Activated CD8-positive, alpha-beta memory T cell treated with anti-CD3 and anti-CD28 coated beads, Interleukin-2, amount 50 U/mL, for 48 hours (primary cell): ENCODE measurements at places on chromosomes 5 and 9.
A peak's percentile ranks its signal among the peaks of the same experiment; 100 is the strongest.

- DNase-seq: no peak
Measured at GRCh38 chr5:132083071-132083678, 9.6 kb downstream of the CSF2 start.

- DNase-seq: no peak
Measured at GRCh38 chr9:87167582-87167981, 220.3 kb upstream of the GAS1 start.

GRCh38 chr5:88660264-88660946 lies 222.6 kb downstream of the MEF2C start:
- DNase-seq: no peak

GRCh38 chr5:633501-633955 lies 21.4 kb downstream of the CEP72 start:
- no peak for DNase-seq

- DNase-seq: no peak
Measured at GRCh38 chr9:125908136-125908535, 161.0 kb downstream of the PBX3 start.

GRCh38 chr9:99259231-99259918 lies 37.3 kb downstream of the SEC61B start:
- peak; percentile 62 for DNase-seq

- no peak for DNase-seq
Measured at GRCh38 chr9:135488527-135488926, 8.9 kb downstream of the PPP1R26 start.

DNA sequence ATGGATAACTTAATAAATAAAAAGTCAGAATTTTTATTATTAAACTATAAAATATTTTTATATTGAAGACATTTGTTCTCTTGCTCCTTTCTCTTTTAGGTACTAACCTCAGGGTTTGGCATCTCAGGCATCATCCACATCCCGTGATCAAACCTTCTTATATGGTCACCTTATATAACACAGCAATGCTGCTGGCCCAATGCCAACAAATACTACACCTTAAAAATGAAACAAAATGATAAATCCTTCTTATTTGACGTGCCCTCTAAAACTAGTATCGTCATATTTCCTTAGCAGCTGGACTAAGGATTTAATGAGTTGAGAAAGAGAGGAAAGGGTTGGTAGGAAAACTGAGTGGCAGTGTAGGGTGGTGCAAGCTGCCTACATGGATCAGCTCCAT lies 56.6 kb downstream of the NDUFAF2 start:
- no peak for DNase-seq

- no peak for DNase-seq
Measured at GRCh38 chr5:147286296-147286695, 51.5 kb downstream of the STK32A start.

DNA sequence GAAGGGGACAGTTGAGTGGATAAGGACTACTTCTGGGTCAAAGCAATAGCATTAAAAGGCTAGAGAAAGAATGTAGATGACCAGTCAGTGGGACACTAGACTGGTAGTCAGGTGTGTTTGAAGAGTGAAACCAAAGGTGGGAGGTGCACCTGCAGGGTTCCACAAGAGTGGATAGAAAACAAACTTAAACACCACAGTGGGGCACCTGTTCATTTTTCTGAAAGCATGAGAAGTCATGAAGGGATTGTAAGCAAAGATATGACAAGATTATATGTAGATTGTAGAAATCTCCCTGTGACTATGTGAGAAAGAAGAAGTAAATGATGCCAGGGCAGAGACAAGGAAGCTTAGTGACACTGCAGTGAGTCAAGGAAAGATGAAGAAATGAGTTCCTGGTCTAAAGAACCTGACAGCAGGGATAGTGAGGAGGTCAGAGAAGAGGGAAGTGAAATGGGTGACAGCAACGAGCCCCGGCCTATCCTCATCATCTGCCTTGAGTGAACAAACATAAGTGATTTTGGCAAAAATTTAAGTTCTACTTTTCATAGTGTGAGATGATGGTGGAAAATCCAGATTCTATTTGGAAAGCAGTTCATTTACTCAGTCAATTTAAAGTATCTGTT lies 296.9 kb downstream of the TLE4 start:
- no peak for DNase-seq

DNA sequence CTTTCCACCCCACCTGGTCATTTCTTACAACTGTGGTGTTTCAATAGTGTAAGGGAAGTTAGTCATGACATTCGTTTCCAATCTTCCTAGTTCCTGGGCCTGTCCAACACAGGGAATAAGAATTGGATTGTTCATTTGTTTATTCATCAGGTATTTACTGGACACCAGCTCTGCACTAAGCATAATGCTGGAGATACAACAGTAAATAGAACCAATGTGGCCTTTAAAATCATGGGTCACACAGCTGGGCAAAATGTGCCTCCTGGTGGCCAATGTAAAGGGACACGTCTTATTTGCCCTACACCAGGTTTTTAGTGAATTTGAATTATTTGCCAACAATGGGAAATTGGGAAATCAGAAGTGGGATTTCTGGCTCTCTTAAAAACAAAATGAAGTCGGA lies 10.4 kb downstream of the ABLIM3 start:
- no peak for DNase-seq

- DNase-seq: no peak
Measured at GRCh38 chr9:88106492-88106891, 31.8 kb downstream of the SPATA31C2 start.

DNA sequence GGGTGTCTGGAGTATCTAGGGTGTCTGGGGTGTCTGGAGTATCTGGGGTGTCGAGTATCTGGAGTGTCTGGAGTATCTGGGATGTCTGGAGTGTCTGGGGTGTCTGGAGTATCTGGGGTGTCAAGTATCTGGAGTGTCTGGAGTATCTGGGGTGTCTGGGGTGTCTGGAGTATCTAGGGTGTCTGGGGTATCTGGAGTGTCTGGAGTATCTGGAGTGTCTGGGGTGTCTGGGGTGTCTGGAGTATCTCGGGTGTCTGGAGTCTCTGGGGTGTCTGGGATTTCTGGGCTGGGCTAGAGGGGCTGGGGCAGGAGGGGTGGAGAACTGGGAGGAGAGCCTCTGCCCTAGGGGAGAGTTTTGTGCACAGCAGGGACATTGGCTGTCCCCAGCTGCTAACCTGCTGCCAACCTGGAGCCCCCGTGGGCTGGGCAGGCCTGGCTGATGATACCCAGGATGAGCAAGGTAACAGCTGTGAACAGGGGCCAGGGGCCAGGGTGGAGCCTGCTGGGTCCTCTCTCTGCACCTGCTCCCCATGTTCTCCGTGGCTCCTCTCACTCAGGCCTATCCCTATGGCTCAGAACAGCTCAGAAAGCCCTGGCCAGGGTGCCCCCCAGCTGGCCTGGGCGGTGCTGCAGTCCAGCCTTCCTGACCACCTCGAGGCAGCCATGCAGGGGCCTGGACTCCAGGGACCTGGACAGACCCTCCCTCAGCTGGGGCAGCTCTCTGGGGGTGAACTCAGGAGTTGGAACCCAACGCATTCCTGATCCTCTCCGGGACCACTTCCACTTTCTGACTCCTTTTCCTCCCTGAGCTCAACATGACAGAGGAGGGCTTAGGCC lies 29.9 kb downstream of the LHX3 start:
- no peak for DNase-seq

DNA sequence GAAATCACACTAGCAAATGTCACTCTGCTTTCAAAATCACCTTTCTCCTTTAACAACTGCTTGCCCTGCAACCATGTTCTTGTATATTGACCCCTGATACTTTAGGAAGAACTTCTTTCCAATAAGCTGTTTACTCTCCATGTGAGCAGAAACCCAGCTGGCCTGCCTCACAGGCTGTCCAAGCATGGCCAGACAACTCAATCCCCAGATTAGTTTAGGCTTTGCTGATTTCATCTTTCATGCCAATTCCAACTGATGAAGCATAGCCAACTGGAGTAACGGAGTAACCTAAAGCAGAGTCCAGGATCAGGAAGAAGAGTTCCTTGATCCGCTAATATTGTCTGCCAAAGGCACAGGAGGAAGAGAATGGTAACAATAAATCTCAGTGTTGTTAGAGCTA lies 56.7 kb upstream of the HTR1A start:
- DNase-seq: no peak

GRCh38 chr5:180302256-180302655 lies 10.4 kb upstream of the MAPK9 start:
- DNase-seq: no peak

DNA sequence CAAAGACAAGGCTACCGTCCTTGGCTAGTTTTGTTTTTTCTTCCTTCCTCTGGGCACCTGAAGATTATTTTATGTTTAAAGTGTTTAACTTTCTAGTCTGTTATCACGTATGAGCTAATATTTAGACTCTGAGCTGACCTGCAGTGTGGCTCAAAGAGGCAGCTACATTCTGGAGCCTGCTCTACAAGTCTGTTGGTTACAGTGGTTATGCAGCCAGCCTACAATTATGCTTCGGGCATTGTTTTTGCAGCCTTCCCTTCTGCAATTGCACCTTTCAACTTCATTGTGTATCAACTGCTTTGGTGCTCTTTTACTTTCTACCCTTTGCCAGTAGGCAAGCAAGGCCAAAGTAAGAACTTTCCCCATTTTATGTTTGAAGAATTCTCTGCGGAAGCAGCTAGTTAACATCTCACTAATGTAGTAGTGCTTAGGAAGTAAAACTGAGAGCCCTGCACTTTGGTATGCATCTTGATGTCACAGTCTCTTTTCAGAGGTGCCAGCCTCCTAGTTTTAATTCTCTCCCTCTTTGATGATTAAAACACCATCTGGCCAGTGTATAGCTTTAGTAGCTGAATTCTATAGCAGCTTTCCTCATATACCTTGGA lies 322.1 kb downstream of the FAM170A start:
- no peak for DNase-seq

DNA sequence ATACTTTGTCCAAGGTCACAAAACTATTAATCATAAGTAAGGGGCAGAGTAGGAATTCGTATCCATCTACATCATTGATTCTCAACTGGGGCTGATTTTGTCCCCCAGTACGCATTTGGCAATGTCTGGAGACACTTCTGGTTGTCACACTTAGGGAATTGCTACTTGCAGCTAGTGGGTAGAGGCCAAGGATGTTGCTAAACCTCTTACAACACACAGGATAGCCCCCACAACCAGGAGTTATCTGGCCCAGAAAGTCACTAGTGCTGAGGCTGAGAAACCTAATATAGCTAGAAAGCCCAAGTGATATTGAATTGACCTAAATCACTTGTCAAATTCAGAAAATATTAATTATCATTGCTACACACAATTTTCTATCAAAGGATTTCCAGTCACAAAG lies 120.4 kb upstream of the ABCA1 start:
- no peak for DNase-seq

DNA sequence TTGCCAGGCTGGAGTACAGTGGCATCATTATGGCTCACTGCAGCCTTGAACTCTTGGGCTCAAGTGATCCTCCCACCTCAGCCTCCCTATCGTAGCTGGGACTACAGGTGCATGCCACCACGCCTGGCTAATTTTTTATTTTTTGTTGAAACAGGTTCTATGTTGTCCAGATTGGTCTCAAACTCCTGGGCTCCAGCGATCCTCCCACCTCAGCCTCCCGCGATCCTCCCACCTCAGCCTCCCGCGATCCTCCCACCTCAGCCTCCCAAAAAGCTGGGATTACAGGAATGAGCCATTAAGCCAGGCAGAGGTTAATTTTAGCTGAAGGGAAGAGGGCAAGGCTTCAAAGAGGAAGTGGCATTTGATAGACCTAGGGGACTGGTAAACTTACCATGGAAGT lies 32.8 kb upstream of the CCNB1 start:
- no peak for DNase-seq

GRCh38 chr5:147752666-147753290 lies 29.8 kb downstream of the JAKMIP2 start:
- DNase-seq: no peak

DNA sequence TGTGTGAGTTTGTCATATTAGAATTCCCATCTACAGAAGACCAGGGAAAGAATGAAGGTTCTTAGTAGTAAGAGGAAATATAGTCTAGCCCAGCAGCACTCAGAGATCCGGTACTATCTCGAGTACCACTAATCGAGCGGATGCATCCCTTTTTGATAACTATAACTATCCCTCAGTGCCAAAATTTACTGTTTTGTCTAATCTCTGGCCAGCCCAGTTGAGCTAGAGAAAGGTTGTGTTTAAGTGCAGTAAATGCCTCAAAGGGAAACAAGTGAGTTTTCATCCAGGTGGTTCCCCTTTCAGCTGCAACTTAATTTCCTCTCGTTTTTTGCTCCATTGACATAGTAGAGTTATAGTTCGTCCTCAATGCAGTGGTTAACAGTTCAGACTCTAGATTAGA lies 146.7 kb downstream of the GPBP1 start:
- no peak for DNase-seq

- no peak for DNase-seq
Measured at GRCh38 chr9:114824110-114824509, 18.3 kb upstream of the TNFSF15 start.

DNA sequence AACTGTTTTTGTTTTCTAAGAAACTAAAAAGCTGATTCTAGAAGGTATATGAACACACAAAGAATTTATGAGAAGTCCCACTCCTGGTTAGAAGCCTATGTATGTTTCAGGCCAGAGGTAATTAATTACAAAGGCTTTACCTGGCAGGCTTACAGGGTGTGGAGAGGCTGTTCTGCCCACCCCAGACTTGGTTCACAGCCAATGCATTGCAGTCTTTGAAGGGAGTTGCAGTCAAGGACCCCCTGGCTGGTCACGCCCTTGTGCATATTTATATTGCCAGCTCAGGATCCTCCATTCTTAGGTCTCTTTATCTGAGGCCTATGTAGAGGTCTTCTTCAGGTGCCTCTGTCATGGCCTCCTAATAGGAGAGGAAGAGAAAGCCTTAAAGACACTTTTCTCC lies 13.6 kb upstream of the PRSS3 start:
- DNase-seq: no peak

GRCh38 chr5:62691946-62692345 lies 113.3 kb downstream of the LRRC70 start:
- no peak for DNase-seq

GRCh38 chr5:98349251-98349989 lies 424.0 kb upstream of the RGMB start:
- DNase-seq: no peak

DNA sequence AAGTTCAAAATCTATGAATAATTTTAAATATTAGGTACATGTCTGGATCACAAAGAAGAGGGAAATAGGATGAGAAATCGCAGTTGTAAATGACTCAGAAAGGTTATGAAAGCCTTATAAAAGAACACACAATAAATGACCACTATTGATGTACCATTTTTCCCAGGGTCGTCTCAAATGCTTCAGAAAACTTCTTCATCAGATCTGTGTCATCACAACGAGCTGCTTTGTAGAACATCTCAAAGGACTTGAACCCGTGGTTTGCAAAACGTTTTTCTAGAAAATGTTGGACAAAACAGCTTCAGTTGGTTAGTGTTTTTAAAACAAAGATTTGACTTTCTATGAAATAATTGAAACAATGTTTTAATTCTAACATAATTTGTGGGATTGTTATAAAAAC lies 100.1 kb downstream of the SVEP1 start:
- DNase-seq: no peak
